ENCODE measurements at places on chromosomes 7 and 10. TPM values are rescaled to one million over a fixed set of nuclear protein-coding genes. Genes with fewer than 3 reads are reported as not detected.

Gene MUC12
- 0.98 TPM for total RNA-seq

Gene LDB3
- total RNA-seq = 2.0 TPM

Gene TAS2R3
- total RNA-seq = 3.5 TPM

Gene LRRC17
- total RNA-seq = 148 TPM

Gene PLCE1
- total RNA-seq = under 0.01 TPM

Gene UBE2D1
- total RNA-seq = 9.8 TPM

Gene CYP26A1
- total RNA-seq = not detected

Gene MALRD1
- 0.33 TPM for total RNA-seq

Gene BLOC1S2
- 52.2 TPM for total RNA-seq

Gene RNLS
- total RNA-seq = 10.2 TPM

Gene FAM25A
- not detected for total RNA-seq

Gene NXPH1
- not detected for total RNA-seq

Gene FAM237B
- not detected for total RNA-seq

Gene ATP5MK
- 145 TPM for total RNA-seq

Gene HGF
- total RNA-seq = 0.39 TPM
